CD4-positive, alpha-beta T cell treated with Interleukin-10 for 1 hour (primary cell): ENCODE measurements at places on chromosomes 3 and 15.
A peak's percentile ranks its signal among the peaks of the same experiment; 100 is the strongest.

- peak; percentile 21 for DNase-seq
Observed at GRCh38 chr3:187678726-187679268, 8.6 kb upstream of the SST start.

- DNase-seq = no peak
Observed at GRCh38 chr15:92909136-92909781, 9.1 kb downstream of the CHD2 start.

- no peak for DNase-seq
Observed at GRCh38 chr3:7204848-7205156, 343.9 kb downstream of the GRM7 start.

- DNase-seq = no peak
Observed at GRCh38 chr3:53806182-53807116, 39.8 kb downstream of the CHDH start.

DNA sequence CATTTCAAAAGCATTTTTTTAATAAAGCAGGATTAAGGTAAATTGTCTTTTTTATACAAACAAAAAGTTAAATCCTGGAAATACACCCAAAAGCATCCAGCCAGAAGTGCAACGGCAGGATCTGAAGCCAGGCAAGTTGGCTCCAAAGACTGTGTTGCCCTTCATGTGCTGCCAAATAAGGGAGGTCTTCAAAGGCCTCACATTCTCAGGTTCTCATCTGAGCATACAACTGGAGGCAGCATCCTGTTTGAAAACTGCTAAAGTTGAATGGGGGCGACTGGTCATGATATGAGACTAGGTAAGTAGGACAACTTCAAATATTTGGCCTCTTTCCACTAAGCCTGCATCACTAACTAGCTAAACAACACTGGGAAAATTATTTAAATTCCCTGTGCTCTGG lies 52.2 kb downstream of the IMPG2 start:
- DNase-seq = no peak

DNA sequence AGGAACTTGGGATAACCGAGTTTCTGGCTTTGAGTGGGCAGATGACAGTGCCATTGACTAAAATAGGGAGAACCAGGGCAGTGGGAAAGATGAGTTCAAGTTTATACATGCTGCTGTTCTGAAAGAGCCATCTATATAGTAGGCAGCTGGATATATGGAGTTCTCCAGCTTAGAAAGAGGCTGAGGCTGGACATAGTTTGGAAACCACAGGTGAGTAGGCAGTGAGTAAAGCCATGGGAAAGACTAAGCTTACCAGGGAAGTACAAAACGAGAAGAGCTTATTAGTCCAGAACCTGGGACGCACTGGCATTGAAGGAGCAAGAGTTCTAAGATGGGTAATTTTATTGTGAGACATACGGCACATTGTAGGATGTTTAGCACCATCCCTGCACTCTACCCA lies 54.2 kb downstream of the MSL2 start:
- no peak for DNase-seq

- no peak for DNase-seq
Observed at GRCh38 chr3:150237490-150237889, 170.6 kb upstream of the TSC22D2 start.

DNA sequence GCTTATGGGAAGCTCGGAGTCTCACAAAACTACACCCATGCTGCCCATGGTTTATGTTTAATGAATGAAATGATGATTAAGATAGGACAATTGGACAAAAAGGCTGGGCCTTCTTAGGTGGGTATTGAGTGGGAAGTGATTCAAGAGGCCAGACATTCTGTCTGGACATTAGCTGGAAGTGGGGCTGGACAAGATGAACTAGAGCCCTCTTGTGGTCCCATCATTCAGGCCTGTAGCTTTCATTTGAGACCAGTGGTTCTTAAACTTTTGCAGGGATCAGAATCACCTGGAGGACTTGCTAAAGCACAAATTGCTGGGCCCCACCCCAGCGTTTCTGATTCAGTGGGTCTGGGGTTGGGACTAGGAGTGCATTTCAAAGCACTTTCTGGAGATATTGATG lies 290.4 kb upstream of the CTDSPL start:
- no peak for DNase-seq

DNA sequence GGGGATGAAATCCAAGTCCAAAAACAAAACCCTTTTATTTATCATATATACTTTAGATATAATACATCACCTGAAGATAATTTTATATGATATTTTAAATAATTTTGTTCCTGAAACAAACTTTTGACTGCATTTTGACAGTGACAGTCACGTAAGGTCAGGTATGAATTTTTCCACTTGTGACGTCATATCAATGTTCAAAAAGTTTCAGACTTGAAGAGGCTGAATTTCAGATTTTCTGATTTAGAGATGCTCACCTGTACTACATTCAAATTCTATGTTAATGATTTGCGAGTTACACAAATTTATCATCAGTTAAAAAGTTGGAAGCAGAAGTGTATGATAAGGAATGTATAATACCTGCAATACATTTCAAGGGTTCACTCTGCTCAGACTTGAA lies 136.1 kb upstream of the EPHA6 start:
- DNase-seq = no peak

DNA sequence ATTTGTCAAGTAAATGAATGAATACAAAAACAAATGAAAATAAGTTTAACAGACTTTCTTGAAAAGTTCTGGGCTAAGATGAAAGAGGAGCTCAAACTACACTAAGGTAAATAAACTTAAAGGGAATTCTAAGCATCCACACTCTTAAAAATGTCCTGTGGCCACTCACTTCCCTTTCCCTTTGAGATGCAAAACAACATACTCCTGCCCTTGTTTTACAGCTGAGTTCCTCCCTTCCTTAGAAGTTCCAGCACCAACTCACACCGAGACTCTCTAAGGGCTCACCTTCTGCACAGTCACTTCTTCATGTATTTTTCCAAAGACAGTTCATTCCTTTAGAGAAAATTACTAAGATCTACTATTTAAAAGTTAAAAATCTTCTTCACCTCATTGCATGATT lies 123.3 kb upstream of the CMC1 start:
- no peak for DNase-seq

GRCh38 chr3:126491221-126492013 lies 15.7 kb upstream of the ZXDC start:
- no peak for DNase-seq

GRCh38 chr3:189118896-189119295 lies 52.9 kb upstream of the TPRG1 start:
- DNase-seq = no peak

DNA sequence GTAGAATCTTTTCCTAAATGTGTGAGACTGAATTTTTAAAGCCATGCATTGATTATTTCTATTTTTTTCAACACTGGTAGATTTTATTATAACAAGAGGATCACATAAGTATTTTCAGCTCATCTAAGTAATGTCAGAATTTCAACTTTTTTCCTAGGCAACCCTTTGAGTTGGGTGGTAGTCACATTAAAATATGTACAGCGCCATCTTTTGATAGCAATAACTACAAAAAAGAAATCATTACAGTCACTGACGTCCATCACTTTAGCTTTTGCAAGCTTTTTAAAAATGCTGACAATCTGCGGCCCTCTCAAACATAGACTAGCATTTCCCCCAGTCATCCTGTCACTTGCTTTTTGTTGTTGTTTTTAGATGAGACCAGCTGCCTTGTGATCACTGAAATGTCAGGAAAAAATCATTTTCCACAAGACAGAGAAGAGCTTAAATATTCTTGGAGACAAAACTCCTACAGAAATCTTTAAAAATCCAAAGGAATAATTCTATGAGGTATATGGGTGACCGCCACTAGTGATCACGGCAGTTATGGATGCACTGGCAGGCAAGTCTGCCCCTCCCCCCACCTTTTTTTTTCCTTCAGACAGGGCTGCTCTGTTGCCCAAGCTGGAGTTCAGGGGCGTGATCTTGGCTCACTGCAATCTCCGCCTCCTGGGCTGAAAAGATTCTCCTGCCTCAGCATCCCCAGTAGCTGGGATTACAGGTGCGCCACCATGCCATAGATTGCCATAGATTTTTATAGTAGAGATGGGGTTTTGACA lies 384.0 kb upstream of the KCNMB2 start:
- no peak for DNase-seq

DNA sequence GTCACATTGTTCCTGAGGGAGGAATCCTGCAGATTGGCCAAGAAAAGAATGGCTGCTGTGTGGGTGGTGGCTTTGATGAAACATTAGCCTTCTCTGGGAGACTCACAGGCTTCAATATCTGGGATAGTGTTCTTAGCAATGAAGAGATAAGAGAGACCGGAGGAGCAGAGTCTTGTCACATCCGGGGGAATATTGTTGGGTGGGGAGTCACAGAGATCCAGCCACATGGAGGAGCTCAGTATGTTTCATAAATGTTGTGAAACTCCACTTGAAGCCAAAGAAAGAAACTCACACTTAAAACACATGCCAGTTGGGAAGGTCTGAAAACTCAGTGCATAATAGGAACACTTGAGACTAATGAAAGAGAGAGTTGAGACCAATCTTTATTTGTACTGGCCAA lies 6.1 kb downstream of the PTX3 start:
- DNase-seq = no peak

- no peak for DNase-seq
Observed at GRCh38 chr3:190429681-190430080, 20.0 kb downstream of the TMEM207 start.

DNA sequence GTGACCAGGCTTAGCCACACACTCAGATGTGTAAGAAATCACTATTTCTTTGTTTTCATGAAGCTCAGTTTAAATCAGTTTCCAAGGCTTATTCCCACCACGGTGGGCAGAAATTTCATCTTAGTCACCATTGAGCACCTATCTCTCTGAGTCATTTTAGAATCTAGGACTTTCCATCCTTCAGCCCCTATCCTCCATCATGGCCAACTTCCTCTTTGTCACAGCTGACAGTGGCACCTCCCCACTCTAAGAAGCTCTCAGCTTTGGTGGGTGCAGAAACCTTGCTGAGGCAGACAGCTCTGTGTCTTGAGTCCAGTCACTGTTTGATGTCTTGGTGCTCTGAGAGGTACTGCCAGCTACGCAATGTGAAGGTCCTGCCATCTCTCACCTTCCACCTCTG lies 32.9 kb downstream of the SNTN start:
- no peak for DNase-seq

GRCh38 chr15:82312586-82313349 lies 36.5 kb downstream of the GOLGA6L10 start:
- no peak for DNase-seq

DNA sequence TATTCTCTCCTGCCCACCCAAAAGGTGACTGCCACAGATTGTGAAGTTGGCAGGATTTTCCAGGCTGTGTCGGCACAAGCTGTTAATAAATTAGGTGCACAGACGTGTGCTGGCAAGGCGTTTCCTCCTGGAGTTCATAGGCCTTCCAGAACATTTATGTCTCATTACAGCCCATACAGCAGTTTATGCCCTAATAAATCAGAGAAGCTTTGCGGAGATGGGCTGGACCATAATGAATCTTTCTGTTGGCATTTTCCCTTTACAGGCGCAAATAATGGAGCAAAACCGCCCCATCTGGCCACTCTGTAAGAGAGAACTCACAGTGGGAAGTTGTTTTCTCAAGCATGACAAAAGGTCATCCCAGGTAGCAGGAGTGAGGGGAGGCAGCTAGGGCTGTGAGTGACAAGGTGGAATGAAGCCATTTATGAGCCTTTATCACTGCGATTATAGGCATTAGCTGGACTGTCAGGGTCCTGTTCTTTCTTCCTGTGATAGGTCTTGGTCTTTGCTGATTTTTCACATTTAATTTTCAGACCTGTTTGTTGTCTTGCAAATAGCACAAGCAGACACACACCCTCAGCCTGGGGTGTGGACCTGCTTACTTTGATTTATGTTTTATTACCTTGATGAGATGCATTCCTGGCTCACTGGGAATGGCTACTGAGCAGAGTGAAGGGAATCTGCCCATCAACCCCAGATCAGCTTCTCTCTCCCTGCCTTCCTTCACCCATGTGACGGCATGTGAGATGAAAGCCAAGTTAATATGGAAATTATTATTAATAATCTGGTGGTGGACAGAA lies 257.5 kb downstream of the LRTM1 start:
- DNase-seq = no peak

- no peak for DNase-seq
Observed at GRCh38 chr3:12536423-12536822, 8.9 kb downstream of the MKRN2OS start.

- no peak for DNase-seq
Observed at GRCh38 chr3:55746808-55747413, 259.8 kb upstream of the WNT5A start.

DNA sequence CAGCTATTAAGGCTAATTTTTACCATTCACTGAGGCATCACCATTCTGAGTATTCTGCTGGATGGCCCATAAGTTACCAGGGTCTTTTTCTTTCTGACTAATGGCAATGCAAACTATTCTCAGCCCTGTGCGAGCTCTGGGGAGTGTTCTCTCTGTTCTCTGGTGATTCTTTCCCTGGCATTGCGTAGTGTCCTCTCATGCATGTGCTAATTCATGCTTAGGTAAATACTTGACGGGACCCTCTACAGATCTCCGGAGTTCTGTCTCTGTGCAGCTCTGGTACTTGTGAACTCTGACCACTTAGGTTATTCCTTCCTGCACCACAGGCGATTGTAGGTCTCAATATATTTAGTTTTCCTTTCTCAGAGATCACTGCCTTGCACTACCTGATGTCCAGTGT lies 34.8 kb downstream of the UBE2E1 start:
- DNase-seq = no peak

DNA sequence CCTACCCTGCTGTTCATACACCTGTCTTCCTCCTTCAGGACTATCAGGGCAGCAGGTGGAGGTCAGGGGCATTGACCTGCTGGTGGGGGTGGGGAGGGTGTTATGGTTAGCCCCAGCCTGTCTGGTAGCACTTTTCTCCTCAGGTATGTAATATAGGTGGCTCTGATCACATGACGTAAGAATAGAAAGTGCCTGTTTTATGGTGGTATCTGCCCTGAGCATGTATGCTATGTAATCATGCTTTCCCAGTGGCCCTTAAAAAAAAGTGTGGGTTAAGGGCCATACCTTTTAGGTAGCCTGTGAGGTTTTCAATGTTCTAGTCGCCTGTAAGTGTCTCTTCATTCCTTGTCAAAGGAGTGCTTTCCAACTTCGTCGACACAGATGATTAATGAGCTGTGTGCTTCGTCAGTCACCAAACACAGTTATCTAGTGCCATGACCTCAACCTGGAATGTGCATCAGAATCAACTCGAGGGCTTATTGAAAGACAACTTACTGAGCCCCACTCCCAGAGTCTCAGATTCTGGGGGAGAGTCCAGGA lies 86.3 kb downstream of the KLHL25 start:
- DNase-seq = no peak

DNA sequence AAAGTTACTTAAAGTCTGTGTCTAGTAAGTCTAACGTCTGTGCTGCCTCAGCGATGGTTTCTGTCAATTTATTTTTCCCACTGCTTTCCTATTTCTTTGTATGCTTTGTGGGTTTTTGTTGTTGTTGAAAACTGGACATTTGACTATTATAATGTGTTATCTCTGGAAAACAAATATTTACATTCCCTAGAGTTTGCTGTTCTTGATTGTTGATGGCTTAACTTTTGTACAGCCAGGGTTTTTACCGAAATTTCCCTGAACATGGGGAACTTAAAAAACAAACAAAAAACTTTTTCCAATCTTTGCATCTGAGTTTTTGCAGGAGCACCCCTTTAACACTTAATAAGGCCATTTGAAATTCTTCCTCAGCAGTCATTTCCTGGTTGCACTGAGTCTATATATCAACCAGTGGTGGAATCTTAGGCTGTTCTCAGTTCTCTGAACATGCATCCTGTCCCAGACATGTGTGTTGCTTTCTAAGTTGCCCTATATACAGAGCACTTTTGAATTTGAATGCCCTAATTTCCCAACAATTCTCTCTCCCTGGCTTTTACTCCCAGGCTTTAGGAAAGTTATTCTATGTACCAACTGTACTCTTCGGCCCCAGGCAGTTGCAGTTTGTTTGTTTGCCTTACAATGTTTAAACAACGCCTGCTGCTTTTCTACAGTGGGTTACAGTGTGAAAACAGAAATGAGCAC lies 11.8 kb upstream of the PIAS1 start:
- no peak for DNase-seq
